ENCODE measurements at places on chromosomes 1 and 21.

GRCh38 chr1:27428316-27429028, 36.0 kb downstream of the GPR3 start:
- DNase-seq: peak; percentile 30

DNA sequence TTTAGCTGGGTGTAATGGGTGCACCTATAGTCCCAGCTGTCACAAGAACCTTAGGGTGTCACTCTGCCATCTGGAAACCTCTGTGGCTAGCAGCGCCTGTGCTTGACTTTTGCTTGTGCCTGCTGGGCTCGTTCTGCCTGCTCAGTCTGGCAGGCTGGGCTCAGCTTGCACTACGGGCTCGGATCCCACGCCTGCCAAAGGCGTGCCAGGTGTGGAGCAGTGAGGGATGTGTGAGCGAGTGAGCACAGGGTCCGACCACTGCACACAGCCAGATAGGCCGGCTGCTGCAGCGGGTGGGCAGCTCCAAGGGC, 2.8 kb upstream of the LSM10 start:
- DNase-seq: no peak

DNA sequence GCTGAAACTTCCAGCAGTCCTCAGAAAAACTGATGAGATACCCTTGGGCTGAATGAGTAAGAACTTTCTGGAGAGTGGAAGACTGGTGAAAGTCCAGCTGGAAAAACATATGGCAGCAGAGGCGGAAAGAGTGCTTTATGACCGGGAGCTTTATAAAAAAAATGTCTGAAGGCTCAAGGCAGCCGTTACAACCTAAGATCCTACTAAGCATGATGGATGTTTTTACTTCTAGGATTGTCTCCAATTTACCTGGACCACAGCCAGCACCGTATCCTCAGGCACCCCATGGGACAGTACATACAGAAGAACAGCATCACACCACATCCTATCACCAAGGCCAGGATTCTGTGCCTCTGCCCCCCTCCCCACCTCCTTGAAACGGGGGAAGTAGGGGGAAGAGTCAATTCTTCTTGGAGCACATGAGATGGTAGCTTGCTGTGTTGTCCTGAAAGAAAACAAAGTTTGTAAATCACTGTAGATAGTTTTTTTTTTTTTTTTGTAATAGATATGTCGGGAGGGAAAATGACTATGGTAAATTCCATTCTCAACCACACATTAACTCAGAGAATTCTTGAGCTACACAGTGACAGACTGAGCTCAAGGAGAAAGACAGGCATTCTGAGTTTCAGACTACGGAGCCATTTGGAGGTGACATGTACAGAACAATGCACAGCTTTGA, 11.8 kb upstream of the IRF2BP2 start:
- DNase-seq: no peak

GRCh38 chr1:17276568-17276967, 27.7 kb downstream of the PADI3 start:
- no peak for DNase-seq

DNA sequence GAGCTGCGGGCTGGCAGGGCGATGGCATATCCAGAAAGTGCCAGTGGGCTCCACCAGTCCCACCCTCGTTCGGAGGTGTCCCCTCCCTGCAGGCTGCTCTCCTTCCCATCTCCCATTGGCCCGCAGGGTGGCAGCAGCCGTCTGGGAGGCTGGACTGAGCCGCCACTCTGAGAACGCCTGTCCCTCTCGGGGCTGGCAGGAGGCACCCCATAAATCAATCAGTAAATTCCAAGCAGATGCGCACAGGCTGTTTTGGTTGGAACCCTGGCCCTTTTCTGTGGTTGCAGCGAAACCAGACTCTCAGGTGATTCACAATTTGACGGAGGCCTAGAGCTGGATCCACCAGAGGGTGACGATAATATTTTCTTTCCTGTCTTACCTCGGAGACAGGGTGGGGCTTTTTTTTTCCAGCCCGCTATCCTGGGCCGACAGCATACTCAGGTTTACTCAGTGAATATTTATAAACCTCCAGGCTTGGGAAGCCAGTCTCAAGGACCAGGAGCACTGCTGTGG, 99.7 kb downstream of the GLIS1 start:
- DNase-seq: peak; percentile 21

DNA sequence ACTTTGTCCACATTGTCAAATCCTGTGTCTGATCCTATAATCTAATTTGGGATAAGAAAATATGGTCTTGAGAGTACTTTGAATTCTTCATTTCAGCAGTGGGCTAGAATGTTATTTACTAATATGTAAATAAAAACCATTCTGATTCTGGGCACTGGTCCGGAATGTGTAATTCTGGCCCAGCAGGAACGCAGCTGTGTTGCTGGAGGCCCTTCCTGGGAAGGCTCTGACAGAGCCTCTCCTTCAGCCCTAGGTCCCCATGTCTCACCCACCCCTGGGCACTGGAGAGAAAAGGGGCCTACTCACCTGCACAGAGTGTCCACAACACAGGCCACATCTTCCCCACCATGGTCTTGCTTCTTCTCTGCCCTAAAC, 251 bp downstream of the GPA33 start:
- DNase-seq: no peak

DNA sequence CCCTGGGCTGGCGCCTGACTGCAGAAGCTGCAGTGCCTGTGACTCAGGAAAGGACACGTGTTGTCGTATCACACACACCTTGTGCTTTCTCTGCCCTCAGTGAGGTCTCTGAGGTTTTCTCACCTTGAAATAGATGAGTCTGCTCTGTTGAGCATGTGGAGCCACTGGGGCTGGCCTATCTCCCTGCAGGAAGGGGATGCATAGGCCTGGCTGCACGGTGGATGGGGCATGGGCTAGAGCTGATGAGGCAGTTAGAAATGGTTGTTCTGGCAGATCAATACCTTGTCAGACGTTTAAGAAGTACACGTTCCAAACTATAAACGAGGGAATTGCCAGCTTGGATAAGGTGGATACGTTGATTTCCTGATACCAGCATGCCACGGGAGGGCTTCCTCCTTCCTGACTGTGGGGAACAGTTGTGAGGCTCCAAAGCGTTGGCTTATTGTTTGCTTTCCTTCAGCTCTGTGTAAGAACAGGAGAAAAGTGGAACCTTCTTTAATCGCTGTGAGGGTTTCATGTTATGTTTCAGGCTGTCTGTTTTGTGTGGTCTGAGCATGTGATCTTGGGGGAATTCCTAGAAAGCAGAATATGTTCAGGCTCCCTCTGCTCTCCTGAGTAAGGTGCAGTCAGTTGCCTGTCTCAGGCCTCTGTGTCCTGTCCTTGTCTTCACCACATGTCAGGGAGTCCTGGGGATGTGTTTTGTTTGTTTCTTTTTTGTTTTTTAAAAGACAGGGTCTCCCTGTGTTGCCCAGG, 44.8 kb downstream of the PCNT start:
- DNase-seq: peak; percentile 66

- DNase-seq: peak; percentile 68
Observed at GRCh38 chr1:45493116-45493697, 2.2 kb upstream of the TESK2 start.

- no peak for DNase-seq
Observed at GRCh38 chr21:44533121-44533890, 6.7 kb downstream of the KRTAP10-1 start.

- peak; percentile 89 for DNase-seq
Observed at GRCh38 chr1:53182111-53182593, 14.5 kb upstream of the CPT2 start.

DNA sequence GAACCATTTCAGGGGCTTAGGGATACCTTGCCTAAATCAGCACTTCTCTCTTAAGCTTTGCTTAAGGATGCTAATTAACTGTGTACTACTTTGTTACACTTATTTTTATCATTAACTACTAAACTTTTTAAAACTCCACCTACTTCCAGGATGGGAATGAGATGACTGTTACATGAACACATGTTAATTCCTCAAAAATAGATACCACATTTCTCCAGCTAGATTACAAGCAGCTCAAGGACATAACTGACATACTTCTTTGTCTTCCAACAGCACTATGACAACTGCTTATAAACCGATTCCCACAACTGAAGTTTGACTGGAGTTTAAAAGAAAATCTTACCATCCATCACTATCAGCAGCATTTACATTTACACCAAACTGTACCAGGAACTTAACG, 53.7 kb downstream of the TP53BP2 start:
- DNase-seq: no peak

DNA sequence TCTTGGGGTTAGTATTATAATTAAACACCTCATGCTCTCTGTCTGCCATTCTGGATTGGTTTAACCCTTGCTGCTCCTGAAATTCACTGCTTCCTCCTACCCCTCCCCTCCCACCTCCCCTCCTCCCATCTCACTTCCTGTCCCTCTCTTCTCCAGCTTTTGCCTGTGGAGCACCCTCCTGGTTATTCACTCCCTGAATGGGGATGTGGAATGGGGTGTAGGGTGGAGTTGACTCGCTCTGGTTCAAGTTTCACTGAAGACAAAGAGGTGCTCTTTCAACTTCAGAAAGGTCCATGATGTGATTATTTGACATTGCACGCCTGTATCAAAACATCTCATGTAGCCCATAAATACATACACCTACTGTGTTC, 160.5 kb downstream of the PLXNA2 start:
- no peak for DNase-seq

- peak; percentile 32 for DNase-seq
Observed at GRCh38 chr1:181324797-181325616, 158.3 kb upstream of the CACNA1E start.

- DNase-seq: no peak
Observed at GRCh38 chr1:62237361-62237760, 42.7 kb downstream of the L1TD1 start.

- DNase-seq: no peak
Observed at GRCh38 chr1:184542291-184542690, 155.5 kb downstream of the C1orf21 start.

- no peak for DNase-seq
Observed at GRCh38 chr21:29182691-29183092, 52.2 kb downstream of the MAP3K7CL start.

DNA sequence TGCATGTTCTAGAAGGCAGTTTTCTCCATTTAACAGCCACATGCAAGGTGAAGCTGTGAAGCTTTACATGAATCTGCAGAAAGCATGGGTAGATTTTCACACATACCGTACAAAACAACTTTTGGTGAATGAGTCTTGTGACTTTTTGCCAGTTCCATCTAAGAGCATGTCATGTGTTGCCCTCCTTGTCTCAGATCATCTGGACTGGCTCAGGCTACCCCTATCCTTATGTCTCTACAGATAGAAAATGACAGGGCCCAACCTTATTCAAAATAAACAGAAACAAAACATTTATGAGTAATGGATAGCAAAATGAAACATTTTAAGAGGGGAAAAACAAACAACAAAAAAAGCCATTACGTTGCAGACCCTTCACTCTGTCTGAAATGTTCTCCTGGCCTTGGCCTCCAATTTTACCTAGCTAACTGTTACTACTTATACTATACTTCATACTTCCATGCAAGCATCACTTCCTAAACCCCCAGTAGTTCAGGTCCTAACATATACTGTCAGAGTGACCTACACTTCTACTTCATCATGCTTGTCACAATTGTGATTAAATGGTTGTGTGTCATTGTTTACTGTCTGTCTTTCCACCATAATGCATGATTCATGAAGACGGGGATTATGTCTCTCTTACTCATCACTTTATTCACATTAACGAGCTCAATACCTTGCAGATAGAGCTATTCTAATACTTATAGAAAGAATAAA, 39.0 kb downstream of the LRRC8C start:
- no peak for DNase-seq

- DNase-seq: no peak
Observed at GRCh38 chr1:218317061-218317460, 28.1 kb upstream of the TGFB2 start.

GRCh38 chr21:33644383-33645074, 2.2 kb downstream of the ITSN1 start:
- DNase-seq: no peak

DNA sequence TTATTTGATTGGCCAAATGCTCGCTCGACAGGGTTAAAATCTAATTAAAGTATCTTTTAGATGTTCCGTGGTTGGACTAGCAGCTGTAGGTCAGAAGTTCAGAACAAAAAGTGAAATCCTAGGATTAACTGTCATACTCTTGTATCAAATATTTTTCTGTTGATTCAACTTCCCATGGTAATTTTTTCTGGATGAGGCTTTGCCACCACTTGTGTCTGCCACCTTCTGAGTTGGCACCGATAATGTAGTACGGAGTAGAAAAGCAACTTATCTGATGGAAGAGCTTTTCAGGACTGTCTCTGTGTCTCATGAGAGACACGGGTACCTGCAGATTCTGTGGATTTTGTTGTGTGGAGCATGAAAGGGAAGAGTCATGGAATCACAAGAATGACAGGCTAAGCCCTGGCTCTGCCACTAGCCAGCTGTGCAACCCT, 44.6 kb upstream of the CNN3 start:
- no peak for DNase-seq

DNA sequence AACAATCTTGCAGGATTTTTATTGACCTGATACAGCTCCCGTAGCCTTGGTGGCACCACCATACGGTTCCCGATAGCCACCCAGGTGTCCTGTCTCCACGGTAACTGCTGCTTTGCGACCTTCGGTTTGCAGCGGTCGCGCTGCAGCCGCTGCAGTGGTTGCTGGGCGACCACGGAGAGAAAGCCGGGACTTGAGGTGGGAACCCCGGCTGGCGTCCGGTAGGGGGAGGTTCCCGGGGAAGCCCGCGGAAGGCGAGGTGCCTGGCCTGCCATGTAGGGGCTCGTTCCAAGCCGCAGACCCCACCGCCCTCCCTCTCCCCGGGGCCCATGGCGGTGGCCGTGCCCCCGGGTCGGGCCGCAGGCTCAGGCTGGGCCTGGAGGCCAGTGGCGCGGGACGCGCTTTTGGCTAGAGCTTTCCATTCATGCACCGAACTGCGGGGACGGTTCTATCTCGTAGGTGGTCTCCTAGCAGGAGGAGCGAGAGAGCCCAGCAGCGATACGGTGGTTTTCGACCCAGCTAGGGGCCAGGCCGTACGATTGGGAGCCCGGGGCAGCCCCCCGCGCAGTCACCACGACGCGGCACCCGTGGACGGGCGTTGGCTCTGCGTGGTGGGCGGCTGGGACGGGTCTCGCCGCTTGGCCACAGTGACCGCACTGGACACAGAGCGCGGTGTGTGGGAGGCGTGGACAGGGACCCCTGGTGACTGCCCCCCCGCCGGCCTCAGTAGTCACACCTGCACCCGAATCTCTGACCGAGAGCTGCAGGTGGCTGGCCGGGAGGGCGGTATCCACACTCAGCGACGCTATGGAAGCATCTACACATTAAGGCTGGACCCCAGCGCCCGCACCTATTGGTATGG, at the start of gene KLHDC9:
TSS of gene KLHDC9 (plus strand) at position 152 of the 859 bp plus-strand sequence. CDS start at position 327, 175 bp downstream.
- peak; percentile 85 for DNase-seq

DNA sequence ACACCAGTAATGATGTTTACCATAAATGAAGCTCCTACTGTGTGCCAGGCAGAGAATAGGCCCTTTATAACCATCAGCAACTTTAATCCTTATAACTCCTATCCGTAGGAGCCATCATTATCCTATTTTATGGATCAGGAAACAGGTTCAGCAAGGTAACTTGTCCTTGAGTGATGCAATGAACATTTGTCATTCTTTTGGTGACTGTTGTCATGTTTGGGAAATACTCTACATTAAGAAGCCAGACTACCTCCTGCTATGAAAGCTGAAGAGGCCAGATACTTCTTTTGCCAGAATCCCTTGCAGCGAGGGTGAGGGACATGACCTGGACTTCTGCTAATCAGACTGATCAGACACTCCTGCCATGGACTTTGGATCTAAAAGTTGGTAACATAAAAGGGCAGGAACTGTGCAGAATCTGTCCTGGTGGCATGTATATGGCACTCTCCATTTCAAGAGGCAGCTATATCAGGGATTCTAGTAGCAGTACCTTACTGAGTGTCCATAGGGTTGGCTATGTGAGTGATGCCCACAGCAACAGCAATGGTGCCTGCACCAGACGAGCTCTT, 33.1 kb upstream of the SRRM1 start:
- no peak for DNase-seq

Data from activated naive CD4-positive, alpha-beta T cell treated with anti-CD3 and anti-CD28 coated beads, Interleukin-2, amount 10 ng/mL, durations not matched to agents 7 days and 5 days (primary cell).